ENCODE measurements at places on chromosomes 5 and 9. TPM values are rescaled to one million over a fixed set of nuclear protein-coding genes. Genes with fewer than 3 reads are reported as not detected.

The SPATA9 gene
- total RNA-seq: 0.71 TPM

The ABO gene
- 0.13 TPM for total RNA-seq

The PNPLA7 gene
- total RNA-seq: 0.80 TPM

DNA sequence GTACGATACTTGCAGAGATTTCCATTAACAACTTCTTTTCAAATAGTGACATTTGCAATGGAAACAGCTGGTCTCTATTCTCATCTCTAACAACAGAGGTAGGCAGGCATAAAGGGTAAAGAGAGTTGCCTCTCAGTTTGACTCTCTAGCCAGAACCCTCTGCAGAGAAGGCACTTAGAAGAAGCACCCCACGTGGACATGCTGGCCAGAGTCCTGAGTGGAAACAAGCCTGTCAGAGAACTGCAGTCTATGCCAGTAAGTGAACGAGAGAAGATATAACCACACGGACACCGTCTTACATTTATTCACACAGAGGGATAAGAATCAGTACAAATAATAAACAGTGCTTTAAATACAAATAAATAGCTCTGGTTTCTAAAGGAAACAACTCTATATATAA, 11.0 kb upstream of the LHX6 start:
- no peak for DNase-seq
- no peak overlapping the region for H3K27ac ChIP-seq
- H3K36me3 ChIP-seq: peaks cover 22% of the 10 kb centered on the region
- H3K27me3 ChIP-seq: no peaks in the 10 kb centered on the region
- H3K4me3 ChIP-seq: no peak overlapping the region

DNA sequence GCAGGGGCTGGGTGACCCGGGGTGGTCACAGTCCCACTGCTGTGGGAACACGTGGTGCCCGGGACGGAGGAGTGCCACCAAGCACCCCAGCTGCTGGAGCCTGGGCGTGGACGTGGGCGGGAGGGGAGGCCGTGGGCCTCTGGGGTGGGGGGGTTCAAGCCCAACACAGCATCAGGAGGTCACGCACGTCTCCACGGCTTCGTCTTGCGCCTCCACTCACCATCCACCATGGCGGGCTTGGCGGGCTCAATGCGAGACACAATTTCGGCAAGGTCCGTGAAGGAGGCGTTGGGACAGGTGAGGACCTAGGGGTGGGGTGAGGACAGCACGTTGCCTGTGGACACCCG, 2.2 kb upstream of the NSMF start:
- H3K4me1 ChIP-seq: peaks cover 28% of the 10 kb centered on the region
- H3K27me3 ChIP-seq: peaks cover 14% of the 10 kb centered on the region
- DNase-seq: no peak
- no peak overlapping the region for H3K27ac ChIP-seq
- peaks cover 13% of the 10 kb centered on the region for H3K36me3 ChIP-seq

GRCh38 chr5:168951769-168952168, 349.2 kb downstream of the SLIT3 start:
- no peaks in the 10 kb centered on the region for H3K27me3 ChIP-seq
- no peaks in the 10 kb centered on the region for H3K4me1 ChIP-seq
- H3K4me3 ChIP-seq: no peak overlapping the region
- no peak for DNase-seq

DNA sequence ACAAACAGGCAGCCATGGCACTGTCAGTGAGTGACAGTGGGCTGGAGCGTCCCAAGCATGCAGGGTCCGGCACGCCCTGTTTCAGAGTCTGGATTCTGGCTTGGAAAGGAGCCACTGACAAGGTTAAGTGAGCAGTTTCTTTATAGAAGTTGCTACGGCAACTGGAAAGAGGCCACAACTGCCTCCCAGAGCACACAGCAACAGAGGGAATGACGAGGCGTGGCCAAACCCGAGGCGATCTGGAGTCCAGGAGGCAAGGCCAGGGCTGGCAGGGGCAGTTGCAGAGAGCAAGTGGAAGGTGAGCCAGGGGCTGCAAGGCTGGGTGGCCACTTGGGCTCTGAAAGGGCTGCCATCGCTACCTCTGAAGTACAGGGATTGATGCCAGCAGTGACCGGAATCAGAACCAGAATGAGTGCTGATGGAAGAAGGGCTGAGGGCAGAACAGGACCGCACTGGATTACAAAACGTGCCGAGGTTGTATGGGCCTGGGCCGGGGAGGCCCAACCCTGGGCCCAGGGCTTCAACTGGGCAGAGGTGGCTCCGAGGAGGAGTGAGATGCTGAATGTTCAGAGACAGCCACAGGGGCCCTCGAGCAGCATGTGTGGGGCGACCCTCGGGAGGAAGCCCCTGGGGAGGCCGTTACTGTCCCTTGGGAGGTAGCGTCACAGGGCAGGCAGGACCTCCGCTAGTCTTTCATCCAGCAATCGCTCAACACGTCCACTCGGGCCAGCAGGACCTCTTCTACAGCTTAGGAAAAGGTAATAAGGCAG, 4.6 kb downstream of the MRPL41 start:
- H3K36me3 ChIP-seq: peaks cover 32% of the 10 kb centered on the region
- no peaks in the 10 kb centered on the region for H3K27me3 ChIP-seq
- H3K27ac ChIP-seq: peak overlapping the region; percentile 47
- peak; percentile 68 for DNase-seq
- H3K4me1 ChIP-seq: peaks cover 15% of the 10 kb centered on the region
- no peak overlapping the region for H3K4me3 ChIP-seq

DNA sequence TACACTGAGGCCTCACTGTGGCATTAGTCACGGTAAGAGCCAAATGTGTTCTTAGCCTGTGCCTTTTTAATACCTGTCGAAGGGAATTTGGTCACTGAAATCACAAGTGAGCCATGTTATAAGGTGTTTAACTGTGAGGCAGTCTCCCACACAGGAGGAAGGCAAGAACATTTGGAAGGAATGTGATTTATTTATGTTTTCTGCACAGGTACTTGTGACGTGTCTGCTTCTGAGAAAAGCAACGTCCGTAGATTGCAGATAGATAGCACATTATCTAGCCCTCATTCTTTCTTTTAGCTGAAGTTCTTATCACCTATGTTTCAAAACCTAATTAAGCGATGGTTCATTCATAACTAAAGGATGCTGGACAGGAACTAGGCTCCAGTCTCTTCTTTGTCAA, 19.0 kb upstream of the SMARCA2 start:
- no peak for DNase-seq
- H3K27ac ChIP-seq: no peak overlapping the region
- no peaks in the 10 kb centered on the region for H3K27me3 ChIP-seq
- H3K36me3 ChIP-seq: no peaks in the 10 kb centered on the region
- H3K4me3 ChIP-seq: no peak overlapping the region

DNA sequence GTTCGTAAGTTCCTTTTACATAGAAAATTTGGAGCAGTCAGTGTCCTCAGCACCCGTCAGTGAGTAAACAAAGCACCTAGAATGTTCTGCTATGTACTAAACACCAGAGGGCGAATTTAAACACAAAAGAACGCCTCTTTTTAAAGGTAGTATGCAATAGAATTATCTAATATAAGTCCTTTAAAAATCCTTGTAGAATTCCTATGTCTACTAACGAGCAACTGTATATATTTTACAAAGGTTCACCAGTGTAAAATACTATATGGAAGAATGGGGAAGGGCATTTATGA, 499 bp upstream of the TMEM232 start:
- no peak overlapping the region for H3K27ac ChIP-seq
- no peaks in the 10 kb centered on the region for H3K4me1 ChIP-seq
- H3K27me3 ChIP-seq: no peaks in the 10 kb centered on the region
- H3K4me3 ChIP-seq: peak overlapping the region; percentile 28
- DNase-seq: no peak
- no peaks in the 10 kb centered on the region for H3K36me3 ChIP-seq

The ROR2 gene
- total RNA-seq: 5.2 TPM

DNA sequence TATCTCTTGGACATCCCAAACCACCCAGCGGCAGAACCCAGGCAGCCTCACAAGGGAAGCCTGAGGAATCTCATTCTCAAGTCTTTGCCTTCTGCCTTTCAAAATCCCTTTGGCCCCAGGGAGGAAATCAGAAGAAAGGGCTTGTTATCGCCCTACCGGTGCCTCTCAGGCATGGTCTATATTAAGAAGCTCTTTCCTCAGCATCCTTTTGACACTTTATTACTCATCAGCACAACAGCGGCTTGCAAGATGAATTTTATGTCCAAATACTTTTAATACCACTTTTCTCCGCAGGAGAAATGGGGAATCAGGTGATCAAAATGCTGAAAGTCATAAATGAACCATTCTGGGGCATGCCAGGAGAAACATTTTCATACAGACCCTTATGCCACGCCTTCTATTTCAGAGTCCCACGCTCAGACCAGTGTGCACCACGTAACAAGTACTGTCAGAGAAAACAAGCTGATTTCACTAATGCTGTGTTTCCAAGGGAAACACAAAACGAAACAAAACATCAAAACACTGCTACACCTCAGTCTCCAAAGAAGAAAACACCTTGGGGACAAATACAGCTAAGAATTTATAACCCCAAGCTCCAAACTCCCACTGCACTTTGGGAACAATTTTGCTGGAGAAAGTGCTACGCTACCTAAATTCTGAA, 30.0 kb downstream of the RAPGEF1 start:
- no peak overlapping the region for H3K4me3 ChIP-seq
- no peaks in the 10 kb centered on the region for H3K36me3 ChIP-seq
- DNase-seq: peak; percentile 46
- H3K4me1 ChIP-seq: peaks cover 24% of the 10 kb centered on the region

GRCh38 chr5:161691911-161692310, 6.4 kb downstream of the GABRA6 start:
- H3K4me3 ChIP-seq: no peak overlapping the region
- DNase-seq: no peak
- no peaks in the 10 kb centered on the region for H3K4me1 ChIP-seq

- peaks cover 2% of the 10 kb centered on the region for H3K4me1 ChIP-seq
- H3K27ac ChIP-seq: no peak overlapping the region
- no peaks in the 10 kb centered on the region for H3K36me3 ChIP-seq
- DNase-seq: peak; percentile 69
These were observed 342.5 kb upstream of the MPDZ start for GRCh38 chr9:13621872-13622564.

The EDIL3 gene
- 7.6 TPM for total RNA-seq

The RELL2 gene
- total RNA-seq: 0.18 TPM

GRCh38 chr5:59065554-59065953, 482.7 kb downstream of the RAB3C start:
- no peaks in the 10 kb centered on the region for H3K27me3 ChIP-seq
- no peaks in the 10 kb centered on the region for H3K4me1 ChIP-seq
- no peaks in the 10 kb centered on the region for H3K36me3 ChIP-seq
- DNase-seq: no peak

The CSF1R gene
- total RNA-seq: 9.2 TPM

DNA sequence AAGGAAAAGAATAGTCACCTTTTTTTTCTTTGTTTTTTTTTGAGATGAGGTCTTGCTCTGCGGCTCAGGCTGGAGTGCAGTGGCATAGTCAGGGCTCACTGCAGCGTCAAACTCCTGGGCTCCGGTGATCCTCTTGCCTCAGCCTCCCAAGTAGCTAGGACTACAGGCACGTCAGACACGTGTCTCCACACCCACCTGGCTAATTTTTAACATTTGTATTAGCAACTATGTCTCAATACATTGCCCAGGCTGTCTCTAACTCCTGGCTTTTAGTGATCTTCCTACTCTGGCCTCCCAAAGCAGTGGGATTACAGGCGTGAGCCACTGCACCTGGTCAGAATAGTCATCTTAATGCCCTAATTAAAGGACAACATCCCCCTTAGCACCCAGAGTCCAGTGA, 54.4 kb upstream of the CTSL start:
- peaks cover 28% of the 10 kb centered on the region for H3K36me3 ChIP-seq
- H3K27me3 ChIP-seq: no peaks in the 10 kb centered on the region
- H3K27ac ChIP-seq: no peak overlapping the region

The ANGPTL2 gene
- total RNA-seq: 75.6 TPM

GRCh38 chr5:149417711-149418368, 38.7 kb upstream of the IL17B start:
- peaks cover 11% of the 10 kb centered on the region for H3K36me3 ChIP-seq
- no peak overlapping the region for H3K4me3 ChIP-seq
- H3K27me3 ChIP-seq: no peaks in the 10 kb centered on the region
- H3K27ac ChIP-seq: peak overlapping the region; percentile 77
- no peak for DNase-seq
- H3K4me1 ChIP-seq: peaks cover 59% of the 10 kb centered on the region

- no peak overlapping the region for H3K4me3 ChIP-seq
- no peak overlapping the region for H3K27ac ChIP-seq
- no peak for DNase-seq
- H3K36me3 ChIP-seq: no peaks in the 10 kb centered on the region
- no peaks in the 10 kb centered on the region for H3K27me3 ChIP-seq
These were observed 59.6 kb upstream of the GRAMD2B start for GRCh38 chr5:126363658-126364057.

The MOCS2 gene
- total RNA-seq: 51.8 TPM

- no peak overlapping the region for H3K4me3 ChIP-seq
- no peaks in the 10 kb centered on the region for H3K27me3 ChIP-seq
- peaks cover 25% of the 10 kb centered on the region for H3K4me1 ChIP-seq
- no peaks in the 10 kb centered on the region for H3K36me3 ChIP-seq
These were observed 603.0 kb downstream of the CCDC171 start for GRCh38 chr9:16155878-16156277.

The RETREG1 gene
- total RNA-seq: 67.3 TPM

GRCh38 chr9:131891598-131891997, 151.7 kb upstream of the RAPGEF1 start:
- no peaks in the 10 kb centered on the region for H3K36me3 ChIP-seq
- H3K27ac ChIP-seq: no peak overlapping the region
- H3K4me3 ChIP-seq: no peak overlapping the region
- peaks cover 4% of the 10 kb centered on the region for H3K4me1 ChIP-seq

DNA sequence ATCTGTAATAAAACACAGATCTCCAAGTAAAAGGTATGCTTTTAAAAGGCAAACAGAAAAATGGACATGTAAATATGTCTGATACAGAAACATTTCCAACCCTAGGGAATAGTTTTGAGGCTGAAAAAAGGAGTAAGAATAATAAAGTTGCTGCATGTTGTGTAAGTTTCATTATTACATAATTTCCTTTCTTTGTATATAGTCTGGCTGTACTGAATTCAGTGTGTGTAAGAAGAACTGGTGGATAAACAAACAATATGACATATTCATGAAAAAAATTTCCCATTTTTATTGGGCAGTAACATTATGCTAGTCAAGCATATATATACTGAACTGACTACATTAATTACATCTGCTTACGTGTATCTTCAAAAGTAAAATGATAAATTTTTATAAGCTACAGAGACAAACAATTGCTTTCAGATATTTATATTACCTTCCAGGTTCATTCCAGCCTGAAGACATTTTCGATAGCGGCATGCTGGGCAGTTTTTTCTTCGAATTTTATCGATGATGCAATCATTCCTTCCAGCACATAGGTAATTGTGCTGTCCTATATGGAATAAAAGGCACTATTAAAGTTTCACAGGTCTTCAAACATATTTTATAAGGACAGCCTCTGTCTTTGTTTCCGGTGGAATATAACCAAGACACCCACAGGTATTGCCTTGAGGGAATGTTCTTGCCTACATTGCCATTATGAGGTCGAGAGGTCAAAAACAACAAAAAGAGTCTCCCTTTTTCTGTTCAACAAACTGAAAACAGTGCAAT, 93.6 kb downstream of the NR3C1 start:
- H3K27me3 ChIP-seq: no peaks in the 10 kb centered on the region
- no peak for DNase-seq
- no peak overlapping the region for H3K27ac ChIP-seq
- H3K4me3 ChIP-seq: no peak overlapping the region
- H3K36me3 ChIP-seq: peaks cover 43% of the 10 kb centered on the region

The FST gene
- total RNA-seq: 32.4 TPM

The PDE8B gene
- 2.0 TPM for total RNA-seq

- H3K36me3 ChIP-seq: no peaks in the 10 kb centered on the region
- peaks cover 35% of the 10 kb centered on the region for H3K4me1 ChIP-seq
- peak overlapping the region; percentile 81 for H3K27ac ChIP-seq
- DNase-seq: peak; percentile 92
- no peak overlapping the region for H3K4me3 ChIP-seq
These were observed 53.9 kb downstream of the SEMA6A start for GRCh38 chr5:116520771-116521170.
